ENCODE measurements at places on chromosomes 4 and X. TPM values are rescaled to one million over a fixed set of nuclear protein-coding genes. Genes with fewer than 3 reads are reported as not detected.

GRCh38 chr4:134911941-134912340 lies 710.4 kb upstream of the PABPC4L start:
- H3K4me3 ChIP-seq: no peak overlapping the region
- no peaks in the 10 kb centered on the region for H3K4me1 ChIP-seq
- no peaks in the 10 kb centered on the region for H3K27me3 ChIP-seq

- H3K36me3 ChIP-seq: no peaks in the 10 kb centered on the region
- H3K4me3 ChIP-seq: no peak overlapping the region
- no peaks in the 10 kb centered on the region for H3K27me3 ChIP-seq
- H3K27ac ChIP-seq: no peak overlapping the region
These were observed 148.0 kb upstream of the STX18 start for GRCh38 chr4:4689694-4690440.

TMEM271 gene
- total RNA-seq: not detected

- no peaks in the 10 kb centered on the region for H3K36me3 ChIP-seq
- no peak for DNase-seq
- no peak overlapping the region for H3K4me3 ChIP-seq
- no peaks in the 10 kb centered on the region for H3K4me1 ChIP-seq
These were observed 42.7 kb upstream of the ZCCHC12 start for GRCh38 chrX:118780911-118781310.

DCAF4L1 gene
- total RNA-seq: 0.24 TPM

VEGFD gene
- total RNA-seq: not detected

GRCh38 chr4:84852081-84852480 lies 114.4 kb downstream of the WDFY3 start:
- no peaks in the 10 kb centered on the region for H3K27me3 ChIP-seq
- no peak for DNase-seq
- H3K4me3 ChIP-seq: no peak overlapping the region
- no peaks in the 10 kb centered on the region for H3K36me3 ChIP-seq

DNA sequence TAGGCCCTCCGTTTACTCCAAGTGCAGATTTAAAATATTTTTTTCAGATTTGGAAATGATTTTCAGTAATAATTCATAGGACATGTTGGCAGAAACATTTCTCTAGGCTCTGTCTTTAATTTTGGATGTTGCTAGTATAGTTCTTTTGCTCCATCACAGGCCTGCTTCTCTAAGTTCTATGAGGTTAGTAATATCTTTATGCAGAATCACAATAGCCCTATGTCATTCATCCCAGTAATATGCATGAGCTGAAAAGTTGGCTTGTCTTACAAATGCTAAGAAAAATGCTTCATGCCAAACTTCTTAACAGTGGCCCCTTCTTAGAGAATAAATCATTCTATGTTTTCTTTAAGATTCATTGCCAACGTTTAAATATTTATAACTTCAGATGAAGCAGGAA lies 148.3 kb upstream of the TLL1 start:
- no peaks in the 10 kb centered on the region for H3K27me3 ChIP-seq
- H3K4me1 ChIP-seq: no peaks in the 10 kb centered on the region
- no peaks in the 10 kb centered on the region for H3K36me3 ChIP-seq
- H3K27ac ChIP-seq: no peak overlapping the region
- H3K4me3 ChIP-seq: no peak overlapping the region
- no peak for DNase-seq

F8A2 gene
- total RNA-seq: not detected

DNA sequence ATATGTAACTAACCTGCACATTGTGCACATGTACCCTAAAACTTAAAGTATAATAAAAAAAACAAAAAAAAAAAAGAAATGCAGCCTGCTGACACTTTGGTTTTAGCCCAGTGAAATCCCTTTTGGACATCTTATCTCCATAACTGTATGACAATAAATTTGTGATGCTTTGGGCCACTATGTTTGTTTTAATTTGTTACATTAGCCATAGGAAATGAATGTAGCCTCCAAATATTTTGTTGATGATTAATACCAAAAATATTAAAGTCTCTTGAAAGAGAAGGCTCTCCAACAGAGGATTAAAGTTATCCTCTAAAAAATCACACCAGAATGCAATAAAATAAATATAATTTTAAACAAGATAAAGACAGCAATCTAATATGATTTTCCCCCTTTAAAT lies 852.7 kb upstream of the SLIT2 start:
- no peak for DNase-seq
- H3K27me3 ChIP-seq: no peaks in the 10 kb centered on the region
- no peaks in the 10 kb centered on the region for H3K36me3 ChIP-seq
- no peak overlapping the region for H3K4me3 ChIP-seq
- H3K27ac ChIP-seq: no peak overlapping the region
- no peaks in the 10 kb centered on the region for H3K4me1 ChIP-seq

- no peaks in the 10 kb centered on the region for H3K4me1 ChIP-seq
- H3K27me3 ChIP-seq: no peaks in the 10 kb centered on the region
- H3K4me3 ChIP-seq: no peak overlapping the region
- H3K27ac ChIP-seq: no peak overlapping the region
- peaks cover 78% of the 10 kb centered on the region for H3K36me3 ChIP-seq
These were observed 9.3 kb upstream of the HAUS3 start for GRCh38 chr4:2251073-2251794.

DNA sequence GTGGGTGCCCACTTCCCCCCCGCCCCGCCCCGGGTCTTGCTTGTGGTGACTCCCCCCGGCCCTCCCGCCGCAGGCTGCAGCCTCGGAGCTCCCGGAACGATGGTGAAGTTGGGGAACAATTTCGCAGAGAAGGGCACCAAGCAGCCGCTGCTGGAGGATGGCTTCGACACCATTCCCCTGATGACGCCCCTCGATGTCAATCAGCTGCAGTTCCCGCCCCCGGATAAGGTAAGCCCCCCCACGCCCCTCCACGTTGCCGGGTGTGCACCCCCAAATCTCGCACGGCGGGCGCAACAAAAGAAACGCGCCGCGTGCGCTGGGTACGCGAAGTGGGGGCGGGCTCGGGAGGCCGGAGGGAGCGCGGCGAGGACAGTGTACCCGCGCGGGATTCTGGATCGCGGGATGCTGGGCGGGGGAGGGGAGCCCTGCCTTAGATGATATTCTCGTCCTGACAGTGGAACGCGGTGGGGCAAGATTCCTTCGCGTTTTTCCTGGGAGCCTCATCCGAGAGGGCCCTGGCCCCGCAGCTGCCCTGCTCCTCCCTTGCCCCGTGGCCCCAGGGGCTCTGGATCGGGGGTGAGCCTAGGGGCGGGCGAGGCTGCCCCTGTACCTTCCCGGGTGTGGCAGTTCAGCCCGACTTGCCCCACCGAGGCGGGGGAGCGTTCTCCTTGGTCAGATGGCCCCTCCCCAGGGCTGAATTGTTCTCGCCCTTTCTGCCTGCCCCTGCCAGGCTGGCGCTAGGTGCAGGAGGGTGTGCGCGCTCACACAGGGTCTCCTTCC lies 819 bp downstream of the NSG1 start:
- H3K36me3 ChIP-seq: no peaks in the 10 kb centered on the region
- H3K4me1 ChIP-seq: peaks cover 3% of the 10 kb centered on the region
- no peaks in the 10 kb centered on the region for H3K27me3 ChIP-seq
- no peak for DNase-seq

DNA sequence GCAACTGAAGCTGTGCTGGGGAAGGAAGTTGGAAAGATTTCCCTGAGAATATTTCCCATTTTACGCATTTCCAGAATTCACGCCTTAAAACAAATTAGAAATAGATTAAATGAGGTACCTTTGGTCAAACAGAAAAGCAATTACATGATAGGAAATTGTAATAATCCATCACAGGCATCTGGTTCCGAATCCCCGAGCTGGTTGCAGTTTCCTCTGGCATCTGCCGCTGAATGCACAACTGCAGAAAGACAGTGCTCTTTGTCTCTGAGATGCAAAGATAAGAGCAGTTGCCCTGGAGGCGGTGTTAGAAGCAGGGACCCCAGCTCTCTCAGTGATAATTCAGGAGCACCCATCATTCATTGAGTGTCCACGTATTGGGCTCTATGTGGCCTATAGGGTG lies 224.4 kb downstream of the LDB2 start:
- H3K36me3 ChIP-seq: no peaks in the 10 kb centered on the region
- no peak for DNase-seq
- H3K4me1 ChIP-seq: no peaks in the 10 kb centered on the region
- H3K27me3 ChIP-seq: no peaks in the 10 kb centered on the region
- H3K27ac ChIP-seq: no peak overlapping the region
- H3K4me3 ChIP-seq: no peak overlapping the region

- H3K27ac ChIP-seq: no peak overlapping the region
- peak overlapping the region; percentile 24 for H3K4me3 ChIP-seq
- H3K4me1 ChIP-seq: peaks cover 46% of the 10 kb centered on the region
- H3K36me3 ChIP-seq: no peaks in the 10 kb centered on the region
- peak; percentile 25 for DNase-seq
These were observed 4.5 kb upstream of the CXCR3 start for GRCh38 chrX:71622576-71623450.

FGFRL1 gene
- total RNA-seq: 17.7 TPM

FHDC1 gene
- 0.05 TPM for total RNA-seq

GRCh38 chrX:154840856-154841255 lies 6.4 kb upstream of the SMIM9 start:
- H3K27me3 ChIP-seq: no peaks in the 10 kb centered on the region
- H3K36me3 ChIP-seq: no peaks in the 10 kb centered on the region
- DNase-seq: peak; percentile 48
- no peak overlapping the region for H3K4me3 ChIP-seq
- H3K27ac ChIP-seq: no peak overlapping the region
